Nucleus accumbens (tissue), 56 donors: ENCODE measurements at places on chromosomes 11 and 22.

DNA sequence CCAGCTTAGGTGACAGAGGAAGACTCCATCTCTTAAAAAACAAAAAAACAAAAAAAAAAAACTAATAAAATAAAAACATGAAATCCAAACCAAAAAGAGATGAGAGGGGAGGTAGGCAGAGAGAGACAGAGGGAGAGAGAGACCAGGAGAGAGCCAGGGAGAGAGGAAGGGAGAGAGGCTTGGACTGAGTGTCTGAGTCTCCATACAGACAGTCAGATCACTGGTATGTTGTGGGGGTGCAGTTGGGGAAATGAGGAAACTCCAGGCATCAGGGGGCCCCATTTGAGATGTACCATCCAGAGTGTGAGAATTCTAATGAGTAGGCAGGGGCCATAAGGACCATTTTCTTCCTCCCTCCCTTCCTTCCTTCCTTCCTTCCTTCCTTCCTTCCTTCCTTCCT lies 53.1 kb upstream of the SEPTIN5 start:
- DNase-seq: no peak

DNA sequence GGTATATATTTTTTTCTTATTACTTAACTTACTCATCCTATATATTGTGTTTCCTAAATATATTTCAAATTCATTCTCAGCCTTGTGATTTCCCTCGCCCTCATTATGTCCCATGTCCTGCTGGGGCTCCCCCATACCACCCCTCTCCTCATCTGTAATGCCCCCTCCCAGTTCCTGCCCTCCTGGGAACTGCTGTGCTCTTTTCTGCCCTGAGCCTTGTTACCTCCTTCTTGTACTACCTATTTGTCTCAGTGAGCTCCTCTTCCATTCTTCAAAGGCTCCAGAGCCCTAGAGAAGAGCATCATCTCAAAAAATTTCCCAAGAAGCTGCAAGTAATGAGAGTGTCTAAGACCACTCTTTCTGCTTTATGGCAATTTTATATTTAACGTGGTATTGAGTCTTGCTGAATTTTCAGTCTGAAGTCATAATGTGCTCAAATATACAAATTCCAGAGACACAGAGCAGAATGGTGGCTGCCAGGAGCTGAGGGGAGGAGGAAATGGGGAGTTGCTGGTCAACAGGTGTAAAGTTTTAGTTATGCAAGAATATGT lies 66.5 kb upstream of the TOP3B start:
- DNase-seq: no peak

DNA sequence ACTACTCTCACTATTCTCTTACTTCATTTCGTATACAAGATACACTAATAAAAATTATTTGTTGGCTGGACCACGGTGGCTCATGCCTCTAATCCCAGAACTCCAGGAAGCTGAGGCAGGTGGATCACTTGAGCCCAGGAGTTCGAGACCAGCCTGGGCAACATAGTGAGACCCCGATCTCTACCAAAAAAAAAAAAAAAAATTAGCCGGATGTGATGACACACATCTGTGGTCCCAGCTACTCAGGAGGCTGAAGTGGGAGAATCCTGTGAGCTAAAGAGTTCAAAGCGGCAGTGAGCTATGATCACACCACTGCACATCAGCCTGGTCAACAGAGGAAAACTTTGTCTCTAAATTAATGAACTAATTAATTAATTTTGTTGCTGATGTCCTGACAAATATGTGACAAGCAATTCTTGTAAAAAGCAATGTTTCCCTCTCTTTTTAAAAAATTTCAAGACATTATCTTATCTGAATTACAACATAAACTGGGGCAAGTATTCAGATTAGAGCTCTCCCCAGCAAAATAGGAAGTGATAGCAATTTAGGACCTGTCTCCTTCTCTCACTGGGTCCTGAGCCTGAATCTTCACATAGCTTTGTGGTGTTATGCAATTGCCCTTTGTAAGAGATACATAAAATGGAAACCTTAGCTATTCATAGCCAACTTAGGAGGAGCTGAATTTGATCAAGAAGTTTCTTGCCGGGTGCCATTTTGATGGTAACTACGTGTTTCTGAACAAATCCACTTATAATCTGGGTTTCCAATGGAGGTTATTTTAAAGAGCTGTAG lies 17.6 kb upstream of the TMA7B start:
- DNase-seq: no peak

GRCh38 chr11:133162227-133162626 lies 370.1 kb downstream of the OPCML start:
- no peak for DNase-seq

- no peak for DNase-seq
Observed at GRCh38 chr11:110317516-110317932, 21.1 kb upstream of the RDX start.

GRCh38 chr11:3193373-3194015 lies 25.1 kb downstream of the MRGPRG start:
- no peak for DNase-seq

- DNase-seq: peak; percentile 53
Observed at GRCh38 chr11:64448599-64449380, 89.8 kb downstream of the RPS6KA4 start.

DNA sequence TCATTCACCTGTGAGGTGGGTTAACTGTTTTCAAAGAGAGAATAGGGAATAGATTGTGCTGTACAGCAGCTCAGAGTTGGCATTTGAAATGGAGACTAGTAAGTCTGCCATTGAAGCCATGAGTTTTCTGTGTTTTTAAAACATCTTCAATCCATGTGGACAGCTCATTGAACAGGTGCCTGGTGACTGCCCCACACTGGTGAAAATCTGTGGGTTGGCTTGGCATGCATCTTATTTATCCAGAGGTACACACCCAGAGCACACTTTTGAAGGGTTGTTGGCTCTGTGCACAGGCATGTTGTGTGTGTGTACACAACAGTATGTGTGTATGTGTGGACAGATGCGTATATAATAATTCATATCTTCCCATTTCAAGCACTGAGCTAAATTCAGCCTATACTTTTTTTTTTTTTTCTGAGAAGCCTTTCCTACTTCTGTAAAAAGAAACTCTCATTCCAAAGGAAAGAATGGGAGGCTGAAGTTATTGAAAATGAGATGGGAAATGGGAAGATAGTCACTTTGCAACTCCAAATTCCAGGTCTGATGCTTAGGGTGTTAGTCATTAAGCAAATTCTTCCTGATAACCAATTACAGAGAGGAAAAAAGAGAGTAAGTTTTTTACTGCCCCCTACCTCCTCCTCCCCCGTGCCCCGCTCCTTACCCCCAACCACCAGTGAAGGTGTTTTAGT lies 7.0 kb upstream of the LYVE1 start:
- no peak for DNase-seq

DNA sequence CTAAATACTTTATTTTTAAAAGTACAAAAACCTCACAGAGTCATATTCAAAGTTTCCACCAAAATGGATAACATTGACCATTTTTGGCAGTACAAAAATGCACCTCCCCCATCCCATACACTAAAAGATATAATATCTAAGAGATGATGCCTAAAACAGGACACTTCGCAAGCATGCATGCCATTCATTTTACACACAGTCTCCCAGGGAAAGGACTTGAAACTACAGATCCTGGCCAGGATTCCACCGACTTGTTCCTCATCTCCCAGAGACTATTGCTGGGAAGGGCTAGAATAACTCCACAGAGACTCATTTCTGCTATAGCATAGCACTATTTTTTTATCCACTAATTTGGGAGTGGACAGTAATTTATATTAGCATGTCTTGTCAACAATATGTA lies 81.7 kb downstream of the MTNR1B start:
- DNase-seq: no peak

GRCh38 chr22:27719535-27720227 lies 81.9 kb downstream of the MN1 start:
- DNase-seq: peak; percentile 65

DNA sequence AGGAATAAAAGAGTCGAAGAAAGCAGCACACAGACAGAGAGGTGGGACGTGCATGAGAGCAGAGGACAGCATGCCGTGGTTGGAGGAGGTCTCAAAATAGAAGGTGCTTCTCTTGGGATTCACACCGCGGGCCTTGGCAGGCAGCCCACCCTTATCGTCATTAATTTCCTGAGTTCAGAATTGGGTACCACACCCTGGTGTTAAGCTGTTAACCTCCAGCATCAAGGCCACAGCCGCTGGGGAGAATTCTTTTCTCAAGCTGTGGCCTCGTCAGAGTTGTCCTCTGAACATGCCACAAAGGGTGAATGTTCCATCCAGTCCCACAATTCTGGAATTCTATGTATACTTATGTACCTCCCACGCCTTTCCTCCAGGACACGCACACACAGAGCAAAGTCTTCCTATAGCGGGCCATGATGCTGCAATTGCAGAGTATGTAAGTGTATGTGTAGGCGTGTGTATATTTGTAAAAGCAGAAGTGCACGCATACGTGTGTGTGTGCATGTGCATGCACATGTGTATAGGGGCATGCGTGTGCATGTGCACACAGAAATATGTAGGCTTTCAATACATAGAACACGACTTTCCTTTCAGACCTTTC lies 39.0 kb downstream of the ADAMTS8 start:
- no peak for DNase-seq

GRCh38 chr11:79209540-79210266 lies 231.1 kb downstream of the TENM4 start:
- DNase-seq: no peak

DNA sequence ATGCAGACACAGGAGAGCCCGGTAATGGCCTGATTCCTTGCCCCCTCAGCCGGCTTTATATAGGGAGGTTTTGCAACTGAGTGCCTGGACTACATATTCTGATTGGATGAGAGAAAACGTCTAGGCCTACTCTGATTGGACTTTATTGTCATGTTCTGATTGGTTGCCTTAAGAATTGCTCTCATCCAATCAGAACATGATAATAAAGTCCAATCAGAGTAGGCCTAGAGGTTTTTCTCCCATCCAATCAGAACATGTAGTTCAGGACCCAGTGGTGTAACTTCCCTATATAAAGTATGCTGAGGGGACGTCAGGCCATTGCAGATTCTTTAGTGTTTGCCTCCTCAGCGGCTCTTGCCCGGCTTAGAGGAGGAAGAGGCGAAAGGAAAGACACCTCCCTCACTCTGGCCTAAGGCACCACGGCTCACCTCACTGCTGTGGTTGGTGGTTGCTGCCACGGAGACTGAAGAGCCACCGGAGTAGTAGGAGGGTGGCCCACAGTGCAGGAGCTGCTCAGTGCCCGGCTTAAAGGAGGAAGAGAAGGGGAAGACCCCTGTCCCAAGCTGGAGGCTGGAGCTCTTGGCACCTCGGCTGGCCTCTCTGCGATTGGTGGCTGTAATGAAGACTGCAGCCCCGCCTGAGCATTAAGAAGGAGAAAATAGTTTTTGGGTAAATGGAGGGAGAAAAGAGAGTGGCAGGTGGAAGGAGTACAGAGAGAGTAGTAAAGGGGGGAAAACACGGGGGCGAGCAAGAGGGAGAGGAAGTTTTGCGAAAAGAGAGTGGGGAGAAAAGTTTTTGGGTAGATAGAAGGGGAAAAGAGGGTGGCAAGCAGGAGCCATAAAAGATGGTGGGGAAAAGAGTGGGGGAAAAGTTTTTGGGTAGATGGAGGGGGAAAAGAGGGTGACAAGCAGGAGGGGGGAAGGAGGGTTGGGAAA lies 116.7 kb upstream of the SERPIND1 start:
- DNase-seq: no peak

GRCh38 chr11:65992056-65992455 lies 9.9 kb downstream of the EIF1AD start:
- no peak for DNase-seq

DNA sequence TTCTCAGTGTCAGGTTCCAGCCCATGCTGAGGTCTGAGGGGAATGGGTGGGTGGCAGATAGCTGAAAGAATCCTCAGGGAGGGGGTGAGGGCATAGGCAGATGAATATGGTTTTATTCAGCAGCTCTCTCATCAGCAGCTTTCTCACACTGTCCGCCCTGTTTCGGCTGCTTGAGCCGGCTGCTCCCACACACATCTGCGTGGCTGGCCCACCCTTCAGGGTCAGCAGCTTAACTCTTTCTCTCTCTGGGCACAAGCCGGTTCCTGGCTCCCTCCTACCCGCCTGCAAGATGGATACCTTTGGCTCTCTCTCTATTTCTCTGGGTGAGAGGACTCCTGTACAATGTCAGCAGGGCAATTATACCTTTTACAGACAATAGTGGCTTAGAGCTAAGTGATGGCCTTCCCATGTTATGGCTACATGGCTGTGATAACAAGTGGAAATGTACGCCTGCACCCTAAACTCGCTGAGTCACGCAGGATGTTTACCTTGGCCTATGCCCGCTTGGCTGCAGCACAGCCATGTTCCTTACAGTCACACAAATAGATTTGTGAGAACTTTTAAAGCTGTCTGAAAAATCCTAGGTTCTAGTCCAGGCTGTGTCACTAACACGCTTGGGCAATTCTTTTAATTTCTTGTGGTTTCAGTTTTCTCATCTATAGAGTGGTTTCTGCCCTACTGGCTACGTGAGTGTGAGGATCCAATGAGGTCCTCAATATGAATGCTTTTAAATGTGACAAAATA lies 4.1 kb downstream of the MMP20 start:
- no peak for DNase-seq

DNA sequence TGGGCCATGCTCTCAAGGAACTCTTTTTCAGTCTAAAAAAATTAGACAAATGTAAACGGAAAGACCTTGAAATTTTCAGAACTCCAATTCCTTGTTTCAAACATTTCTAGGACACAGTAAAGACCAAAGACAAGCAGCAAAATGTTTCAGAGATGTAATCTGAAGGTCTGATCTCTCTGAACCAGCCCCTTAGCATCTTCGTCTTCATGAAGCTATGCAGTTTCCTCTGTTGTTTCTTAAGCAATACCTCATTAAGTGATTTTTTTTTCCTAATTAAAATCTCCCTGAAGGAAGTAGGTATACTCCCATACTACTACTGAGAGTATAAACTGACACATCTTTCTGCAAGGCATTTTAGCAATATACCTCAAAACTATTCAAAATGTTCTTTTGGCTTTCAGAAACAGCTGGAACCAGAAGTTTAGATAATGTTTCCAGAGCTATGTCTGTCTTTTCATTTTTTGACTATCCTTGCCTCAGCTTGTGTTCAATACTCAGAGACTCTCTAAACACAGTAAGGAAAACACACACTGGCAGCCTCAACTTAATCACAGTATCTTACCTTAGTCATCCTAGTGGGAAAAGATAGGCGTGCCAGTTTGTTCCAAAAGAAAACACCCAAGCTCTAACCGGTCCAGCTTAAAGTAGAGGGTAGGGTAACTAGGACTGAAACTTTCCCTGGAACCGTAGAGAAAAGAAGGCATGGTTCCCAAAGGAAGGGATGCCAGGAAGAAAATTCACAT lies 25.1 kb downstream of the SBF2 start:
- no peak for DNase-seq

DNA sequence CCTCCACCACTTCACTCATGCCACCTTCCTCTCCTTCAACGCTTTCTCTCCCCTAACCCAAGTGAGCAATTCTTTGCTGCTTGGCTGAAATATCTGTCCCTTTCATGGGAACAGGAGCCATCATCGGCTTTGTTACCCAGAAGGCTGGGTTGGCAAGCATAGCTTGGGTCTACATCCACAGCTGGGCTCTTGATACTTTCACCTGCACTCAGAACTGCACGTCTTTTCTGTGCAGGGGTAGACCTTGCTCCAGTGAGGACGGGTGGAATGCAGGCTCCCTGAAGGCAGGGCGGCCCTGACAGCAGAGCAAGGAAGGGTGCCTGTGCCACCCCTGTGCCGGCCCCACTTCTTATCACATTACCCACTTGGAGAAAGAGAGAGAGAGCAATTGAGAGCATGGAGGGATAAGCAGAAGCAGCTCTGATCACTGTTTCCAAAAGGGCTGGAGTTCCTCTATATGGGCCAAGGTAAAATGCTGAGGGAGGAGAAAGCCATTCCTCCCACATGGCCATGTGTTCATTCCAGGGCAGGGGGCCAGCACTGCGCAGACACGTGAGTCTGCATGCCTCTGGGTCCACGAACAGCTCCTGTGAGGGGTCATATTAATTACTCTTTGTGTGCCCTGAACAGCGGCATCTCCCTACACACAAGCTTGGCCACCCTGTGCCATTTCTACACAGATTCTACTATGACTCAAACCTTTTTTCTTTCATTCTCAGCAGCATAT lies 181.8 kb downstream of the BUD13 start:
- no peak for DNase-seq
